ENCODE measurements at places on chromosomes 7 and 10.

DNA sequence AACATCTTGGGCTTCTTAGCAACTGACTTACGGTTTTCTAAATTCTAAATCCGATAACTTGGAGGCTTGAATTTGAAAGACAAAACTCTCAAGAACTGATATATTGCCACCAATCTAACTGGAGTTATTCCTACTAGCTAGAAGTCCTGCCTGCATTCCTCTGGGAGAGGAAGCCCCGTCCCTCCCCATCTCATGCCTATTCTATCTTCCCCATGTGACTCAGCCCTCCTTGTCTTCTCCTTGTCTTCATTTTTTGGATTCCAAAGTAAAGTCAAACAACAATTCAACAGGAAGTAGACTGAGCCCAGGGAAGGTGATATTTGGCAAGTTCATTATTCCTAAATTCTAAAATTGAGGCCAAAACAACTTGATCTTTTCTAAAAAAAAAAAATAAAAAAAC, 587.7 kb downstream of the KCNMA1 start:
- no peak for DNase-seq

- DNase-seq = no peak
These were observed 71.2 kb upstream of the COL13A1 start for GRCh38 chr10:69730251-69731156.

DNA sequence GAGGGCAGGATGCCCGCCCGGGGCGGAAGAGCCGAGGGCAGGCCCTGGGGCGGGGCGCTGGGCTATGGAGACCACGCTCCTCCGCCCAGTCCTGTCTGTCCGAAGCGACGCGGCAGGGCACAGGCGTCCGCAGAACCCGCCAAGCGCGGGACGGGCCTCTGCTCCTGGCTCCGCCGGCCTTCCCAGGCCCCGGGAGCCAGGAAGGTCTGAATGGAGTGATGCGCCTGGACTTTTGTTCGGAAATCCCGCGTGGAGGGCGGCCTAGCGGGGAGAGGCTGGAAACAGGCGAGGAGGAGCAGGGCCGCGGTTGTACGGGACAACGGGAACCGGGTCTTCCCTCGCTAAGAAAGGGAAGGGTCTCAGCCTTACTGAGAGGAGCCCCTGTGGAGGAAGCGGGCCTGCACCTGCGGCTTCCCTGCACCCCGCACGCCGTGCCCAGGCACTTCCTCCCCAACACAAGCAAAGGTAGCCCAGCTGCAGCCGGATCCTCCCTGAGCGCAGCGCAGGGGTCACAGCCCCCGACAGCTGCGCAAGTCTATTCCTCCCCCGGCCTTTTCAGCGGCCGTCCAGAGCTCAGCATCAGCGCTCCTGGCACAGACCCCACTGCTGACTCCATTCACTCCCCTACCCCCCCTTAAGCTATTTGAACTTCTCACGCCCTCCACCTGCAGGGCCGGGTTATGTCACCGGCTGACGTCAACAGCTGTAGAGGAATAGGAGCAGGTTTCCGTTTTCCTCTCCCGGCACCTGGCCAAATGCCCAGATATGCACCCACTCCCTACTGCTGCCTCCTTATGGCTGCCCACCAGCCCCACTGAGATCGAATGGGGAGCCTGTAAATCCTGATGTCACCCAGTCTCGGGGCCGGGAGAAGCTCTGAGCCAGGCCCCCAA, 143.2 kb upstream of the RET start:
- DNase-seq = no peak

- no peak for DNase-seq
These were observed 85.7 kb downstream of the GLI3 start for GRCh38 chr7:42151309-42151708.

- peak; percentile 4 for DNase-seq
These were observed 169.3 kb upstream of the AKR1E2 start for GRCh38 chr10:4656576-4657194.

- DNase-seq = no peak
These were observed 2.7 kb upstream of the PDGFA start for GRCh38 chr7:522071-522950.

GRCh38 chr7:92823042-92823441, 13.3 kb downstream of the CDK6 start:
- no peak for DNase-seq

DNA sequence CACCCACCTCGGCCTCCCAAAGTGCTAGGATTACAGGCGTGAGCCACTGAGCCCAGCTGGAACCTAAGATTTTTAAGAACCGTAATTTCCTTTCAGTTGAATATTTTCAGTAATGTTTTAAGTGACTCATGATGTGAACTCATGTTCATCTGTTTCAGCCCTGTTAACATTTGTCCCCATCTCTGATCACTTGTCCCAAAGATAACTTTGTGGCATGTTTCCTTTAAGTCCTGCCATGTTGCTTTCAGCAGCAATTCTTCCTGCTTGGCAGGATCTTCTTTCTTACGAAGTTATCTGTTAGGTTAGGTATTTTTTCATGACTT, 19.3 kb downstream of the ZRANB1 start:
- DNase-seq = no peak

- no peak for DNase-seq
These were observed 303.1 kb upstream of the NPSR1 start for GRCh38 chr7:34354899-34355298.

DNA sequence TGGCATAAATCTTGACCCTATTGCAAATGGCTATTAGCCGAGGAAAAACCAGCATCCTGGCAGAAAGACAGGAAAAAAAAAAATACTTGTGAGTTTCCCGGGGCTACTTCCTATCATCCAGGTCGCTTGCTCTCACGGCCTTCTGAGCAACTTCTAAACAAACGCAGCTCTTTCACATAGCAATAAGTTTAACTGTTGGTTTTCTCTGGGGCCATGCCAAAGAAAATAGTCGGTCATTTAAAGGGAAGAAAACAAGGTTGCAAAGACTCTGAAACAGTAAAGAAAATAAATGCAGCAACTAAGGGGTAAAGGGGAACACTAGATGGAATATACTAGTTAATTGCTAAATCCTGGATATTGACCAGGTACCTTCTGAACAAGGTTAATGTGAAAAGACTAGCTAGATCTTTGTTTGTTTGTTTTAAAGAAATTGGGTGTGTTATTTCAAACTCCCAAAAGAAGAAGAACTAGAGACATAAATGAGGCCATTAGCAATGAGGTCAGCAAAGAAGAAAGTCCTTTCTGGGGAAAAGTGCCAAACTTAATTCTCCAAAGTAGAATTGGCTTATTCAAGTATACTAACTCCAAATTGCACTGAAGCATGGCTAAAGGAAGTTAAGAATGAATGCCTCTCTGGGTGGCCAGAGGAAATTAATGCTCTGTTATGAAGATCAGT, 54.2 kb downstream of the SLC39A12 start:
- DNase-seq = no peak

DNA sequence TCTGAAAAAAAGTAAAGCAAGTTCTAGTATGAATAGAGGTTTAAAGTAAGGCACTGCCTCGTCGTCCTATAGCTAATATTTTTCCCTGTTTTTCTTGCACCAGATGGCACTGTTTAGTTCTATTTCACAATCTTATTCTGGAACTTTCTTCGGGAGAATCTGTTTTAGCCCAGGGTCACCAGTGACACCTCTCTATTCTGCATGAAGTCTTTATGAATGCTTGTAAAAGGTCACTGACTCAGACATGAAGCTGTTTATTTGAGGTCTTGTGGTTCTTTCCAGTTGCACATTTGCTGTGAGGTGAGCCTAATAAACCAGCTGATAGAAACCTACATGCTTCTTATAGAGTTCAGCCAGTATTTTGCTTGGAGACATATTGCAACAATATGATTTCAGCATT, 444.3 kb downstream of the AUTS2 start:
- no peak for DNase-seq

- DNase-seq = no peak
These were observed 278.7 kb downstream of the SDK1 start for GRCh38 chr7:3579638-3580219.

DNA sequence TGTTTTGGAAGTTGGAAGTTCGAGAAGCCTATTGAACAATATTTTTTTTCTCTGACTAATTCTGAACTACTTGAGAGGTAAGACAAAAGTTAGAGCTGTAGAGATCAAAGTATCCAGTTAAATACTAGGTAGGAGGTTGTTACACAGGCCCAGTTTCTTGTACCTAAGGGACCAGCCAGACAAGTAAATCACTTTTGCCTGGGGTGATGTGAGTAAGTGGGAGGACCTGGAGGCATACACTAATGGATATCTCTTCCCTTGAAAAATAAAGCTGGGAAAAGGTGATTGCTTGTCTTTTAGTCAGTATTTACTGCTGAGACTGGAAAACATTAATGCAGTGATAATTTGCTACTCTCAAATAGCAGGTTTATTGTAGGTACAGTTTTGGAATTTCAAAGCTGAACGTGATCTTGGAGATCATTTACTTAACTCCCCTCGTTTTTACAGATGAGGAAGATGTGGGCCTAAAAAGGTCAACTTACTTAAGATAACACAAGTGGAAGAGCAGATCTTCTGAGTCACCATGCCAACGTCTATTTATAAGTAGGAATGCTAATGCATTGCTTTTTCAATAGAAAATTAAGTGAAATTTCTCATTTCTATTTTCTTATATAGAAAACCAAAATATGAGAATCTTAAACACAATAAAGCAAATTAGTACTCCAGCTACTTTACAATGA, 181.3 kb downstream of the PPP1R9A start:
- no peak for DNase-seq

GRCh38 chr7:117188376-117188775, 134.5 kb downstream of the WNT2 start:
- no peak for DNase-seq

DNA sequence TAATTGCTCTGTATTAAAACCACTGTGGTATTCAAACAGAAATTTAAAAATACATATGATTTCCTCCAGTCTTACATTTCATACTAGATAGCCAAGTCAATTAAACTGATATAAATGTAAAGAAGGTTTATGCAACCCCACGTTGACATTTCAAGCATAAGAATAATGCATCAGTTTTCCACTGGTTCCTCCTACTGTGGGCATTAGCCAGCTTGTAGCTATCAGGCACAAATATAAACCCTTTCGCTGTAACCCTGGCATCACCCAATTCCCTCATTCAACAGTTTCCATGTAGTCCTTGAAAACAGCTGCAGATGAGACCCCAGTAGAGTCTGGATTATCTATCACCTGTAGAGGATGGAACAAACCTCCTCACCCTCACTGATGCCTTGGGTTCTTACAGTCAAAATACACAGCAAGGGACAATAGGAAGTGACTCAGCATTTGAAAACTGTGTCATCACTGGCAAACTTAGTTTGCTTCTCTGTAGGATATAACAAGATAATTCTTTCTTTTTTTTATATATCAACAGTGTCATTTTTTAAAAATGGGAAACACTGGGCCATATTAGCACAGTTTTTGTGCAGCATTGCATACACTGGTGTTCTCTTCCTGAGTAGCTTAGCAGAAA, 113.0 kb downstream of the PDE1C start:
- peak; percentile 40 for DNase-seq

- DNase-seq = peak; percentile 6
These were observed 157.2 kb upstream of the ZNF92 start for GRCh38 chr7:65216469-65216868.

GRCh38 chr7:3431306-3431705, 130.3 kb downstream of the SDK1 start:
- DNase-seq = no peak

DNA sequence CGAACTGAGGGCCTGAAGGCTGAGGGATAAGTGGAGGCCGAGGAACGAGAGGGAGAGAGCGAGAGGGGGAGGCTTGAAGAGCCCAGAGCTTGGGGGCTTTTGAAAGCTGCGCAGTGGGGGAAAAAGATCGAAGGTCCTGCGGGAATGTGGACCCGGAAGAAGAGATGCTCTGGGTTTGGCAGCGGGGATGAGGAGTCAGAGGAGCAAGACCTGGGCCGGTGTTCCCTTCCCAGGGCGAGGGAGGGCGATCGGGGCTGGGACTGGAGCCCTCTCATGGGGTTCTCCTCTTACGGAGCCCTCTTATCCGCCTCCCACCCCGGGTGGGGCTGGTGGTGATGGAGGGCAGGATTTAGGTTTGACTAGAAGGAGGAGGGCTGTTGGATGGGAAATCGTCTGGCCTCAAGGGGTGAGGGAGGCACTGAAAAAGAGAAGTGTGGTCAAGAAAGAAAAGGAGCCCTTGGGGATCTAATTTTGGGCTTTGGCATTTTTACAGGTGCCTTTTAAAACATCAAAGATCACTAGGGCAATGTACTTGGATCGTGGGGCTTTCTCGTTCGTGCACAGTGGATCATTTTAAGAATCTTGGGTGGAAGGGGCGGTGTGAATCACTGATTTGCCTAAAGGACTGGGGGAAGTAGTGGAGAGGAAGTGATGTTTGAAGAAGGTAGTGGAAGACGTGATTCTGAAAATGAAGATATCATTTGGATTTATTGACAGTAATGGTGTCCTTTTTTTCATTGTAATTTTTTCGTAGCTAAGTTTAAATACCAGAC, 637 bp downstream of the SAMD8 start:
- DNase-seq = peak; percentile 37

DNA sequence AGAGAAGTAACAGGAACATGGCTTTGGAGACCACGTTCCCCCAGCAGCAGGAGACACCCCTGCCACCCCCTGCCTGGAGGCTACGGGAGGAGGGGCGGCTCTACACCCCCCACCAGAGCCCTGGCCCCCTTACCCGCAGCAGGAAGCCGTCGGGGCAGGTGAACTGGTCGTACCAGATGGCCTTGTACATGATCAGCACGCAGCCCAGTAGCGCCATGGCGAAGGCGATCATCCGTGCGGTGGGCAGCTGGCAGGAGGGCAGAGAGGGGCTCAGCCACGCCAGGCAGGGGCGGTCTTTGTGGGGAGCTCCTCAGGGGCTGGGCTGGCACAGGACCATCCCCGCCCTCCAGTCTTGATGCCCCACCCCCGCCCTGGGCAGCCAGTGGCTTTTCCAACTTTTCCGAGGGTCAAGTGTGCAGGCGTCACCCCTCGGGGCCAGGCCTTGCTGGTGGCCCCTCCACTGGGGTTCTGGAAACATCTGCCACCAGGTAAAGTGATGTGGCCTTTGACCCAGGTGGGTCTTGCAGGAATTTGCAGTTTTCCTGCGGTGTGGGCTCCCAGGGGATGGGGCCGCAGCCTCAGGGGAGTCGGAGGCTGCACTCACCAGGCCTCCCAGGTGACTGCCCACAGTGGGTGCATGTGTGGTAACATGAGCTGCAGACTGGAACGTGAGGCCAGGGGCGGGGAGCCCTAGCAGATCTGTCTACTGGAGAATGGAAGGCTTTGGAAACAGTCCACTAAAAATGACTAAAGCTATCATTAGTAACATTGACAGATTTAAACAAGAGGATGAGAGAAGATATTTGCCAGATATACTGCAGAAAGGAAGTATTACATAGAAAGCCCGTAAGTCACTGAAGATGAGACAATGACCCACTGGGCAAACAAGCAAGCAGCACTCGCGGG, 9.7 kb downstream of the CALY start:
- no peak for DNase-seq
